ENCODE measurements at places on chromosomes 12 and 14. TPM values are rescaled to one million over a fixed set of nuclear protein-coding genes. Genes with fewer than 3 reads are reported as not detected.

- no peak for ATAC-seq
These were observed 32.1 kb upstream of the STON2 start for GRCh38 chr14:81432219-81432661.

DNA sequence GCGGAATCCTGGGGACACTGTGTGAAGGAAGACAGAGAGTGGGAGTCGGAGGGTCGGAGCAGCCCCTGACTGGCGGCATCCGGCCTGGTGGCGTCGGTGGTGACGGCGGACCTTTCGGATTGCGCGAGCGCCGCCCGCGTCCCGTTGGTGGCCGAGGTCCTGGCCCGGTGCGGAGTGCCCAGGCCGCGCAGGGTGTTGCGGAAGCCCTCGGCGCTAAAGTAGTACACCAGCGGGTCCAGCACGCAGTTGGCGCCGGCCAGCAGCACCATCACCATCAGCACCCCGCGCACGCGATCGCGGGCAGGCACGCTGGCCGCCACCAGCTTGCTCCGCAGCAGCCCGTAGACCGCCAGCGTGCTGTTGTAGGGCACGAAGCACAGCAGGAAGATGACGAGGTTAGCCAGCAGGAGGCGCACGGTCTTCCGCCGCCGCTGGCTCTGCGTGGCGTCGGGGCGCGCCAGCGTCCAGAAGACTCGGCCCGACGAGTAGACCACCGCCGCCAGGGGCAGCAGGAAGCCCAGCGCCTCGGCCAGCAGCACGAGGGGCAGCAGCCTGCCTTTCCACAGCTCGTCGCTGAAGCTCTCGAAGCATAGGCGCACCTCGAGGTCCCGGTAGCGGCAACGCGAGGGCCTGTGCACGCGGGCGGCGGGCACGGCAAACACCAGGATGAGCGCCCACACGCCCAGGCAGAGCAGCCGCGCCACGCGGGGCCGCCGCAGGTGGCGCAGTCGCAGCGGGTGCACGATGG lies 13.1 kb upstream of the CHD4 start:
- peak; percentile 91 for ATAC-seq

GRCh38 chr14:76227450-76228050 lies 75.8 kb downstream of the GPATCH2L start:
- no peak for ATAC-seq

The CDKL1 gene
- 10.2 TPM for total RNA-seq

The IL22 gene
- 52.3 TPM for total RNA-seq

The KRT79 gene
- not detected for total RNA-seq

The LUM gene
- total RNA-seq, result not detected

The PLCZ1 gene
- not detected for total RNA-seq

Data from activated T-helper 17 cell treated with anti-CD3 and anti-CD28 coated beads, Interleukin-2, amount 50 U/mL, for 72 hours (primary cell).